HCT116 (cell line): ENCODE measurements at places on chromosomes 13 and 19. TPM values are rescaled to one million over a fixed set of nuclear protein-coding genes. Genes with fewer than 3 reads are reported as not detected.

N4BP2L2 gene
- total RNA-seq: 92.7 TPM

ZNF471 gene
- not detected for total RNA-seq

JUND gene
- 221 TPM for total RNA-seq

POLR2E gene
- total RNA-seq: 281 TPM

CGB2 gene
- 5.0 TPM for total RNA-seq

SELENOV gene
- not detected for total RNA-seq

CPB2 gene
- total RNA-seq: 0.15 TPM

ZNF540 gene
- total RNA-seq: not detected

SIGLEC9 gene
- not detected for total RNA-seq

PEAK3 gene
- not detected for total RNA-seq

COG3 gene
- 17.6 TPM for total RNA-seq

NTN5 gene
- 3.1 TPM for total RNA-seq

CTU1 gene
- 14.0 TPM for total RNA-seq
